Stimulated activated naive CD4-positive, alpha-beta T cell treated with Interleukin-2 at 50 U/mL for 16 hours (primary cell): ENCODE measurements at places on chromosomes 4 and X.
A peak's percentile ranks its signal among the peaks of the same experiment; 100 is the strongest.

DNA sequence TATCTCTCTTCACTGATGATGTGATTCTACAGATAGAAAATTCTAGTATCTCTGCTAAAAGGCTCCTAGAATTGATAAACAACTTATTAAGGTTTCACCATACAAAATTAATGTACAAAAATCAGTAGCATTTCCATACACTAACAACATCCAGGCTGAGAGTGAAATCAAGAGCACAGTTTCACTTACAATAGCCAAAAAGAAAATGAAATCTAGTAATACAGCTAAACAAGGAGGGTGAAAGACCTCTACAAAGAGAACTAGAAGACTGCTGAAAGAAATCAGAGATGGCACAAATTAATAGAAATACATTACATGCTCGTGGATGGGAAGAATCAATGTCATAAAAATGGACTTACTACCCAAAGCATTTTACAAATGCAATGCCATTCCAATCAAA is 751.9 kb downstream of the FSTL5 start:
- DNase-seq: no peak

DNA sequence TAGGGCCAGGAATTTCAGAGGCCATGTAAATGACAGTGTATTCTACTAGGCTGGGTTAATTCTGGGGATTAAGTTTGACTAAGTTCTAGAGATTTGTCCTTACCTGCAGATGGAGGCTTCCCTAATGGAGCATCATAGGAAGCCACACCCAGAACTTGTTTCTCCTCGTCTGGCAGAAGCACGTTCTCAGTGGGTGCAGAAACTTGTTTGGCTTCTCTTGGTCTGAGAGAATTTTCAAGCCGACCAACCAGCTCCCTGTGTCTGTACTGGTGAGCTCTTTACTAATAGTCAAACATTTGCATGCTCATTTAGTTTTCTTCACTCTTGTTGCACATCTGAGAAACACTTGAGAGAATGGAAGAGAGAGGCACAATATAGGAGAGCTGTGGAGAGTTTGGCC is 907 bp upstream of the ATP10D start:
- no peak for DNase-seq

GRCh38 chrX:115255003-115255402 is 21.1 kb upstream of the LRCH2 start:
- DNase-seq: no peak

- no peak for DNase-seq
These were observed 16.3 kb downstream of the RBMX2 start for GRCh38 chrX:130418066-130418465.

DNA sequence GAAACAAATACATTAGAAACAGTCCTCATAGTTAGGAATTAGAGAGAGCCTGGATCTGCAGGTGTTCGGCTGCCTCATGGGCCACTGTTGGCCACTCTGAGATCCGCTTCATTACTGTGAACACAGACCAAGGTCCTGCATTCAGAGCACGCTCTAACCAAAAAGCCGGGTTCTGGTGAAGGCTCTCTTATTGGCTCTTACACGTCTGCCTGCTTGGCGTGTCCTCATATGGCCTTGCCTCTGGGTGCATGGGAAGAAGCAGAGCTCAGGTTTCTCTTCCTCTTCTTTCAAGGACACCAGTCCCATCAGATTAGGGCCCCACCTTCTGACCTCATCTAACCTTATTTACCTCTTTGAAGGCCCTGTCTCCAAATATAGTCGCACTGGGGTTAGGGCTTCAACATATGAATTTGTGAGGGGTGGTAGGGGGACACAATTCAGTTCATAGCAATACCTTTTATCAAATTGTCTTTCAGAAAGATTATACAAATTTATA is 37.1 kb upstream of the ELF2 start:
- DNase-seq: no peak

GRCh38 chrX:2423282-2423681 is 77.5 kb downstream of the DHRSX start:
- no peak for DNase-seq

- no peak for DNase-seq
These were observed 23.7 kb downstream of the ACSL1 start for GRCh38 chr4:184801781-184802696.

DNA sequence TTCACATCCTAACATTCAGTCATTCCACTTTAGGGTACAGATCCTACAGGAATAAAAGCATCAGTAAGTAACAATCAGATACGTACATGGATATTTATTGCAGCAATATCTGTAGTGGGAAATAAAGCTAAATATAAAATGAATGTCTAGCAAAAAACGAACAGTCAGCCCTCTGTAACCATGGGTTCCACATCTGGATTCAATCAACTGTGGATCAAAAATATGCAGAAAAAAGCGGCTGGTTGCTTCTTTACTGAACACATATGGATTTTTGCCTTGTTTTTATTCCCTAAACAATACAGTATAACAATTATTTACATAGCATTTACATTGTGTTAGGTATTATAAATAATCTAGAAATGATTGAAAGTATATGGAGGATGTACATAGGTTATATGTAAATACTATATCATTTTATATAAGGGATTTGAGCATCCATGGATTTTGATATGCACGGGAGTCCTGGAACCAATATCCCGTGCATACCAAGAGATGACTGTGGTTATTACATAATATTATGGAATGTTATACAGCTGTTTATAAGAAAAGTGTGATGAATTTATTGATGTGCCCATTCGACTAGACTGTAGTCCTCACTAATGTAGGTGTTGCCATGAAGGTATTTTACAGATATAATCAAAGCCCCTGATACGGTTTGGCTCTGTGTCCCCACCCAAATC is 132.8 kb downstream of the ARHGEF9 start:
- DNase-seq: no peak

DNA sequence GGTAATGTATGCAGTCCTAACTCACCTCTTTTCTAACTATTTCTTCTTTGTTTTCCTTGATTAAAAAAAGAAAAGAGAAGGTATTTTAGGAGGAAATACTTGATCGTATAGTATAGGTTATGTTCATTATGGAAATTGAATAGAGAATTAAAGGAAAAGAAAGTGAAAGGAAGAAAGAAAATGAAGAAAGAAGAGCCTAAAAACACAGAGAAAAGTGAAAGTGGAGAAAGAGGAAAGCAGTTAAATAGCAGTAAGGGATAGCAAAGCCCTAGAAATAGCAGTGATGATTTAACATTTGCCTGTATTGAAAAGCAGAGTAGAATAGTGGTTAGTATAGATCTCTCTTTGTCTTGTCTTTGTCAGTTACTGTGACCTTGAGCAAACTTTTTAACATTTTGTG is 37.0 kb downstream of the MRPL1 start:
- no peak for DNase-seq

- DNase-seq: no peak
These were observed 21.0 kb upstream of the ANXA5 start for GRCh38 chr4:121717680-121718237.

DNA sequence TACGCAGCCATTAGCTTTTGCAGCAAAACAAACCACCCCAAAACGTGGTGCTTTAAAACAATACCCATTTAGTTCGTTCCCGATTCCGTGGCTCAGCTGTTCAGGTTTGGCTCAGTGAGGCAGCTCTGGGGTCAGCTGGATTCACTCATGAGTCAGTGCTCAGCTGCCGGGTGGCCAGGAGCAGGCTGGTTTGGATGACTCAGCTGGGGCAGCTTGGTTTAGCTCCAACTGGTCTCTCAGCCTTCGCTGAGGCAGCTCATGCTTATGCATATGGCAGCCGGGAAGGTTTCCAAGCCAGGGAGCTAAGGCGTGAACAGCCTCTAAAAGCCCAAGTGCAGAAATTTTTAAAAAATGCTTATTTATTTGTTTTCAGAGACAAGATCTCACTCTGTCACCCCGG is 13.3 kb upstream of the CD99 start:
- no peak for DNase-seq

DNA sequence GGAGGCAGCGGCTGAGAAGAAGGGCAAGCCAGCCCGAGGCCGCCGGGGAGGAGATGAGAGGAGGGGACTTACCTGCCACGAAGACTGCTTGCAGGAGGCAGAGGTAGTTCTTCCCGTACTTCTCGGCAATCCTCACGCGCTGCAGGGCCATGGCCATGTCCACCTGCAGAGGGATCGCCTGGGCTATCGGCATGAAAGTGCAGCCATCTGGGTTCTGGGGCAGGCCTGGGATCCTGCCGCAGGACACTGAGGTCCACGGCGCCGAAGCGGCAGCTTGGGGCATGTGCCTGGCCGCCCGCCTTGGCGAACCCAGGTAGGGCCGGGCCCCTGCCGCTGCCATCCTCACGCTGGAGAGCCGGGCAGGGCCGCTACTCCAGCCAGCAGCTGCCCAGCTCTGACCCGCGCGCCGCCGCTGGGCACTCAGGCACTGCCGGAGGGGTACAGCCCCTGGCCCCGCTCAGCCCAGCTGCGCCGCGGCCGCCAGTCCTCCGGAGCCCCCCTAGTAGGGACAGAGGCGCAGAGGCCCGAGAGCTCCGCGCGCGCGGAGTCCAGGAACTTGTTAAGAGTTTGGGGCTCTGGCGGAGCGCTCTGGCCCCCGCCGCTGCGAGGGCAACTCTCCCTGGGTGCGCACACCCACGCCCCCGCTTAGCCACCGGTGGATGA is 16.0 kb downstream of the MCF2 start:
- DNase-seq: no peak

GRCh38 chrX:28273736-28274135 is 292.5 kb upstream of the DCAF8L1 start:
- DNase-seq: no peak

- no peak for DNase-seq
These were observed 273.0 kb downstream of the PPP3CA start for GRCh38 chr4:101074326-101074725.

- peak; percentile 50 for DNase-seq
These were observed 9.6 kb upstream of the MRPL1 start for GRCh38 chr4:77852892-77853495.

DNA sequence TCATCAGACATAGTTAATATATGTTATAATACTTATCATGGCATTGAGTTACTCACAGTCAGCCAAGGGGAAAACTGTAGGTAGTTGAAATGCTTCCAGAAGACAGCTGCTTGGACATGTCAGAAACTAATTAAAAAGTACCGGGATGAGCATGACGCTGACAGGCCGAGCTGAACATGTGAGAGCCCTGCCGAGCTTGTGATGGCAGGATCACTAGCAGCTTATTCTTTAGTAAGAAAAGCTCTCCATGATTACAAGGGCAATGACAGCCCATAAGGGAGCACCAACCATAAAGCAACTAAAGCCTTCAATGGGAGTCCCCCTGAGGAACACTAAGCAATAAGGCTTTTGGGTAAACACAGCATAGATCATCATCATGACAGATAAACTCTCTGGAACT is 435.6 kb downstream of the TLL1 start:
- no peak for DNase-seq

GRCh38 chr4:127364397-127364796 is 268.4 kb upstream of the INTU start:
- no peak for DNase-seq

- no peak for DNase-seq
These were observed 83.4 kb downstream of the MSN start for GRCh38 chrX:65750674-65751469.

DNA sequence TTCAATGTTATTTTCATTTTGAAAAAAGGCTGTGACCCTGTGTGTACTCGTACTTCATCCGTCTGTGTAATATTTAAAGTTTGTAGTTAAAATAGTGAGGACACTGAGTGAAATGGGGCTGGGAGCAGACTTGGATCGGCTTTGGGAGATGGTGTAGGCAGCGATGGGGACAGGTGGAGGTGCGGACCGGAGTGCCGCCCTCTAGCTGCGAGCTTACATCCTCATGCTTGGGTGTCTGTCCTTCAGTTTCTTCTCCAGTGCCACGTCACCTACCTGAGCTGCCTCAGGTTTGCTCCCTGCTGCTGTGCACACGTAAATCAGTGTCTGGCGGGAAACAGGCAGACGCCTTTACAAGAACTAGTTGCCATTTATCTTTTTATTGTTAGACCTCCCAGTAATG is 146.1 kb downstream of the GPR143 start:
- no peak for DNase-seq

- no peak for DNase-seq
These were observed 95.9 kb upstream of the RPS6KA3 start for GRCh38 chrX:20362268-20363267.

- no peak for DNase-seq
These were observed 2.0 kb downstream of the RAB40A start for GRCh38 chrX:103517246-103517645.

- no peak for DNase-seq
These were observed 315.2 kb upstream of the HTR2C start for GRCh38 chrX:114268643-114269042.
